ENCODE measurements at places on chromosomes 2 and 18.

DNA sequence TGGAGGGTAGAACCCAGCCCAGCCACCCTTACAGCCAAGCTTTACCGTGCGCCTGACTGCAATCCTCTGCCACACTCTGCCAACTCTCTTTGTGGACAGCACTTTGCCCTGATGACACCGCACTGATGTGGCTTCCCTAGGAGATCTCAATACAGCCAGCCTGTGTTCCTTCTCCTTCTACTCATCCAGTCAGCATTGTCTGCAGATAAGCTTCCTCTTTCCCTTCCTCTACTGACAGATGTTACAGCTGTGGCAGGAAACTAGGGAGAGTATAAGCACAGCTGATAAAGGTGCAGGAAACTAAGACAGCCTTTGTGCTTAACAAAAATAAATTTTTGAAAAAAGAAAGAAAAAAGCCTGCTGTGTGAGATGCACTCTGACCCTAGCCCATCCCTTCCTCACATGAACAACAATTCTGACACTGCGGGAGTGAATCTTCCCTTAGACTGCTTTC is 25.0 kb downstream of the CEP68 start:
- no peak for DNase-seq

- DNase-seq = no peak
Measured at GRCh38 chr2:99255491-99256318, at the start of gene LYG2. Gene LYG2, minus strand, starts transcription at chr2:99255666. Its CDS starts 1,406 bp downstream, at chr2:99254260.

DNA sequence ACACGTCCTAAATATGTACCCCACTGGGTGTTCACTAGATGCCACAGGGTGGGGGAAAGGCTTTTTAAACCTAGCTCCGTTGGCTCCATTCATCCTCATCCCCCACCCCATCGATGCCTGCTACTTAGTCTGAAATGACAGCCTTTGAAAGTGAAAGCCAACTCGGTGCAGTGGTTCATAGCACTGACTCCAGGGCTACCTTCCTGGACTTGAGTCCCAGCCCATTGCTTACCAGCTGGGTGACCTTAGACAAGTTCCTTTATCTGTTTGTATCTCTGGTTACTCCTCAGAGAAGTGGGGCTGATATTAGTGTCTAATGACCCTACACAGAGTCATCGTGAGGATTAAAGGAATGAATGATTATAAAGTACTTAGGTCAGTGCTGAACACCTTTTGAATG is 24.4 kb downstream of the EHD3 start:
- no peak for DNase-seq

DNA sequence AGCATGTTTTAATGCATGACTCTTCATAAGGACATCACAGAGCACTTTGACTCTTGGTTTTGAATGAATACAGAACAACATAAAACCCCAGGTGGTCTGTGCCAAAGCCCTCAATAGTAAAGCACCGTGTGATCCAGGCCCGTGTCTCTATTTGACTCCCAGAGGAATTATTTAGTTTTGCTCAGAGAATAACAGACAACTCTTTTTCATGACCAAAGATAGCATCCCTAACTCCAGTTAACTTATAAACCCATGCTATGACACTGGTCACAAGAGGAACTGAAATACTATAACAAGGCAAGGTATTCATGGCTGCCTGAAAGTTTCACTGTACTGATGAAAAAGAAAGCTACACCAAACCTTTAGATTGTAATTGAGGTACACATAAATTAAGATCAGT is 128.4 kb downstream of the IKZF2 start:
- no peak for DNase-seq

DNA sequence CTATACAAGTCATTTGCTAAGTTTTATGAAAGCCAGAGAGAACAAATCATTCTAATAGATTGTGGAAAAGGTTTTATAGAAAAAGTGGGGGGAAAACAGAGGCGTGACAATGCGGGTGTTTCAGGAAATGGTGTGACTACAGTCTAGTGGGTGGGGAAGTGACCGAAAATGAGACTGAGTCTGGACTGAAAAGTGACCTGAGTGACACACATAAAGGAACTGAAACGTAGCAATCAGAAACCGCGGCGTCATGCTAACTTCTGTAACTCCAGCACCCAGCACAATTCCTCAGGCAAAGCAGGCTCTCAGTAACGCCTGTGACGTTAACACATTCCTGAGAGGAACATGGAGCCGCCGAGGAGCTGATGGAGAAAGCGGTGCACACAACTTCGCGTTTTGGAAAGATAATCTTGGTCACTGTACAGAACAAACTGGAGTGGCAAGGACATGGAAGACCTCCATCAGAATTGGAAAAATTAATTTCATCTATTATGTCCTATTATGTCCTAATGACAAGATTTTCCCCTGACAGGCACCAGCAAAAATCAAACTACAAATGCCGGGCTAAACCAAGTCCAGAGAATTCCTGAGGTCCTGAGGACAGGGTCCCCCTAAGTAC is 1.4 kb upstream of the CD226 start:
- no peak for DNase-seq

DNA sequence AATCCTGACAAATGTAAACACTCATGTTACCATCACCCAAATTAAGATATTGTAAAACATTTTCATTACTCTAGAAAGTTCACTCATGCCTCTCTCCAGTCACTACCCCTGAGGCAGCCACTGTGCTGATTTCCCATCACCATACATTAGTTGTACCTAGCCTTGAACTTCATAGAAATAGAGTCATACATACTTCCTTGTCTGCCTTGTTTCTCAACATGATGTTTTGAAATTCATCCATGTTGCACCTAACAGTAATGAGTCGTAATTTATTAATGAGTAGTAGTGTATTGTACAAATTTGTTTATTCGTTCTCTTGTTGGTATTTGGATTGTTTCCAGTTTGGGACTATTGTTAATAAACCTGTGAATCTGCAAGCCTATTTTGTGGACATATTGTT is 49.0 kb upstream of the TWSG1 start:
- DNase-seq = no peak

DNA sequence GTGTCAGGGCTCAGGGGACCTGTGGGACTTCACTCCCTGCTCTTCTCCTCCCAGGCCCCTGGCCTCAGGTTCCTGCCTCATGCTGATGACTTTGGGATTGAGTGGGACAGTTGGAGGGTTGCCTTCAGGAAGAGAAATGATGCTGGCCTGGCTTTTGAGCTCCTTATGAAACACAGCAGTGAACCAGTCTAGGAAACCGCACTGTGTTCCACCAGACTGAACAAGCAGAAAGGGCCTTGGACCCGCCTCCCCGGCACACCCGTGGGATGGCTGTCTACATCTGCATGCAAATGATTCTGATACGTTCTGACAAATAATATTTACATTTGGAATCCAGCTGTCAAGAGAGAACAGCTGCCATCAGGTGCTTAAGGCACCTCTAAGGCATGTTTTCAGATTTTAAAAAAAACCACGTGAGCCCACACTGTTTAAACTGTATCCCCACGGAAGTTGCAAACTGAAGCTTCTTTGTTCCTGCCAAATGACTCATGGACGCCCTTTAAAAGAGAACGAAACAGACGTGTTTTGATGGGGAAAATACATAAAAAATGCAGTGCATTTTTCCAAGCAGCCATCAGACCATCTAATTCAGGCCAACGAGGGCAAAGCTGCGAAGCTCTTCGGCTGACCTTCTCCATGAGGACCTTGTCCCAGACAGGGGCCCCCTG is 27.6 kb upstream of the ASAP2 start:
- no peak for DNase-seq

GRCh38 chr2:63642946-63643345 is 54.2 kb downstream of the MDH1 start:
- no peak for DNase-seq

GRCh38 chr2:96923810-96924774 is 54.2 kb upstream of the SEMA4C start:
- no peak for DNase-seq

- no peak for DNase-seq
Measured at GRCh38 chr2:212546669-212547068, 8.1 kb upstream of the ERBB4 start.

DNA sequence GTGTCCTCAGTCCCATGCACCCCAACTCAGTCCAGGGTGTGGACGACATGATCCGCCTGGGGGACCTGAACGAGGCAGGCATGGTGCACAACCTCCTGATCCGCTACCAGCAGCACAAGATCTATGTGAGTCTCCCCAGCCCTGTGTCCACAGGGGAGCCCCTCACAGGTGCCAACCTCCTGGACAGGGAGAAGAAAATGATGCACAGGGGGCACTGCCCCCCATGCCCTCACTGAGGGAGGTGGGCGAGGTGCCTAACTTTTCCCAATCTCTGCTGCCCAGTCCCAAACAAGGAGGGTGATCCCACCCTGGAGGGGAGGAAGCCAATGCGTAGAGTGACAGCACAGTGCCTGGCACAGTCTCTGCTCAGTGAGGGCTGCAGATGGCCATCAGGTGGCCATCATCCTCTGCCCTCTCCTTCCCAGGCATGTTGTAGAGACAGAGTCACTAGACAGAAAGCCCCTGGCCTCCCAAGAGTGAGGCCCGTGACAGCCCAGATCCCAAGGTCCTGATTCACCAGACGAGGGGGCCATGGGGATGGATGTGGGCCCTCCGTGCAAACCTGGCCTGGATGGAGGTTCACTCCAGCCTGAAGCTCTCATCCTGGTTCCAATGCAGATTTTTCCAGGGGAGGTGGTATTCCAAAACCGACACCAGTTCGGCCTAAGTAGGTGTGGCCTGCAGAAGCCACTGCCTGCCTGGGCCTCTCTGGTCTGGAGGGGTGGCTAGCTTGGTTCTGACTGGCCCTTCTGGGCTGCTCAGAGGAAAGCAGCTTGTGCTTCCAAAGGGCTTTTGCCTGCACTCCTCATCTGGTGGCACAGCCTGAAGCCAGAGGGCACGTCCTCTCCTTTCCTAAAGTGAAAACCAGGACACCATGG is 30.0 kb downstream of the MYO7B start:
- DNase-seq = no peak

GRCh38 chr18:40692871-40693270 is 1262.2 kb upstream of the PIK3C3 start:
- DNase-seq = no peak

Measured in neural crest cell (in vitro differentiated cells).